ENCODE measurements at places on chromosomes 11 and 22. TPM values are rescaled to one million over a fixed set of nuclear protein-coding genes. Genes with fewer than 3 reads are reported as not detected.

Gene UBQLN3
- total RNA-seq, result 0.46 TPM

Gene APLNR
- 25.1 TPM for total RNA-seq

Gene HPS5
- total RNA-seq, result 117 TPM

Gene SCGB1D2
- not detected for total RNA-seq
